ENCODE measurements at places on chromosomes 12 and 14. TPM values are rescaled to one million over a fixed set of nuclear protein-coding genes. Genes with fewer than 3 reads are reported as not detected.

The SYT10 gene
- total RNA-seq = not detected

DNA sequence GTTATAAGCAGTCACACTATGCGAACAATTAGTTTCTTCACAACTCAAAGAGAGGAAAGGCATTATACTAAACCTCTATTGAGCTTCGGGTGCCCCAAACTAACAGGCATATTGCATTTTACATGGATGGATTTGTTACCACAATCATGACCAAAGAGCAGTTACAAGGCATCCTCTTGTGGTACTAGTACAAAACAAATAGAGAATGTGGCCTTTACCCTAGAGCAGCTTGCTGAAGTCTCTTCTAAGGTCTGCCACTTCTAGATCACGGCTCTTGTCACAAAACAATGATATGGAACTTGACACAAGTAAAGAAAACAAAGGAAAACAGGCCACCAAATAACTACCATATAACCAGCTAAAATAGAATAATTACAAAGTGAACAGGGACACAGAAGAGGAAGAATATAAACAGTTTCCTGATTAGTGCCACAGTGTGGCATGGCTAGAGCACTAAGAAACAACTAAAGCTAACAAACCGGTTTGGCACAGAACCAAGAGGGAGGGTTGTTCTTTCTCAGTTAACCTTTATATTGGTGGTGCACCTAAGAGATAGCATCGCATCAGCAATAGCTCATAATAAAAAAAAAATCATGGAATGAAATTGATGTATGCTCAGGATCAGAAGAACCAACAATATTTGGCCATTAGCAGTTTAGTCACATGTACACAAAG is 209.7 kb upstream of the ATP2B1 start:
- no peaks in the 10 kb centered on the region for H3K4me1 ChIP-seq
- no peaks in the 10 kb centered on the region for H3K36me3 ChIP-seq

The RNASE11 gene
- not detected for total RNA-seq

The ARID4A gene
- 11.4 TPM for total RNA-seq

DNA sequence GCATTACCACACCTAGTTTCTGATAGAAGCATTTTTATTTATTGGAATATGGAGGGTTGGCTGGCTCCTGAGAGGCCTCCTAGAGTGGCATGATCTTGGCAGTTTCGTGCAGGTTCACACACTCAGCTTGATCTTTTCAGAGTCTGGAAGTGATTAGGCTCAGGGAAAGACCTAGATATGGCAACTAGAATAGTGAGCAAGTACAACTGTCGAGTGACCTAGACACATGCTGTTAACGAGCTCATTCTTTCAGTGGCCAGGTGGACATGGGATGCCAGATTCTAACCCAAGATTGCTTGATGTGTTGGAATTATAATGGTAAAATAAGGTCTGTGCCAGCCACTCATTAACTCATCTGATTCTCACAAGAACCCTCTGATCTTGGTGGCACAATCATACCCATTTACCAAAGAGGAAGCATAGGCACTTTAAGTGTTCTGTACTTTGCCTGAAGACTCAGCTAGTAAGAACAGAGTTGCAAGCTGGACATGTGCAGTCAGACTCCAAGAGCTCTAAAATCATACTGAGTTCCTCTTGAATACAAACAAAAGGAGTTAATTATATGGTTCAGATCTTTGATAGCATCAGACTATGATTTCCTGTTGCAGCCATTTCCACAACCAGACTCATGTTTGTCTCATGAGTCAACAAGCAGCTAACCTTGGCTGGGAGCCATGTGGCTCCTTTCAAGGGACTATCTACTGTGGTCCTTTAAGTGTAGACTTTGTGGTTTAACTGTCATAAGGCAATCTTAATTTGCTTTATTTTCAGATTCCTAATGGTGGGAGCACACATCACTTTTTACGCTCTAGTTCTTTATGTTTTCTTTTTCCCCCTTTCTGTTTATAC is 144.2 kb downstream of the PLEKHA5 start:
- peak overlapping the region; percentile 35 for H3K27ac ChIP-seq
- H3K27me3 ChIP-seq = no peaks in the 10 kb centered on the region
- H3K4me1 ChIP-seq = peaks cover 11% of the 10 kb centered on the region
- no peak for DNase-seq
- H3K36me3 ChIP-seq = no peaks in the 10 kb centered on the region
- no peak overlapping the region for H3K4me3 ChIP-seq

The RD3L gene
- total RNA-seq = not detected

DNA sequence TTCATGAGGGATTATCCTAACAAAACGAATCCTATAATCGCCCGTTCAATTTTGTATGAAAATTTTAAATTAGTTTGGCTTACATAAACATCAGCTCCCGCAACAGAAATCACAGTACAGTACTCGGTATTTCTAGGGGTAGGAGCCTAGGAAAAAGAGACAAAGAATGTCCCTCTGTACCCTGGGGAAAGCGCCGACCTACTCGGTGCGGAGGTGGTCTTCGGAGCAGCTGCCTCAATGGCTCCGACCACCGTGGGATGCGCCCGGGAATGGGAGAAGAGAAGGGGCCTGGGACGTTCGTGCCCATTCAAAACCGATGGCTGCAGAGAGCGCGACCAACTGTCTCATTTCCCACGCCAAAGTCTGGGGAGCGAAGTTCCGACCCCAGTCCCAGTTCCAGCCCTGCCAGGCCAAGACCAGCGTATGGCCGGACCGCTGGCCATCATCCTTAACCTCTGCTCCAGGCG is 618 bp downstream of the GNPNAT1 start:
- H3K4me3 ChIP-seq = peak overlapping the region; percentile 70
- H3K27me3 ChIP-seq = no peaks in the 10 kb centered on the region
- H3K27ac ChIP-seq = peak overlapping the region; percentile 91
- peaks cover 6% of the 10 kb centered on the region for H3K36me3 ChIP-seq
- H3K4me1 ChIP-seq = peaks cover 5% of the 10 kb centered on the region

The KLRB1 gene
- not detected for total RNA-seq

The SMCO2 gene
- total RNA-seq = 0.36 TPM

The RBP5 gene
- not detected for total RNA-seq

The NGB gene
- not detected for total RNA-seq

The SRGAP1 gene
- 26.8 TPM for total RNA-seq

GRCh38 chr12:122137681-122138080 is 36.3 kb downstream of the IL31 start:
- no peak for DNase-seq
- no peaks in the 10 kb centered on the region for H3K4me1 ChIP-seq
- H3K36me3 ChIP-seq = peaks cover 6% of the 10 kb centered on the region

The HECTD4 gene
- total RNA-seq = 51.3 TPM

GRCh38 chr12:39672976-39673375 is 53.4 kb upstream of the ABCD2 start:
- no peaks in the 10 kb centered on the region for H3K4me1 ChIP-seq
- no peak overlapping the region for H3K27ac ChIP-seq
- H3K27me3 ChIP-seq = no peaks in the 10 kb centered on the region
- DNase-seq = no peak
- no peak overlapping the region for H3K4me3 ChIP-seq
- H3K36me3 ChIP-seq = no peaks in the 10 kb centered on the region

GRCh38 chr12:66217342-66217917 is 28.4 kb downstream of the IRAK3 start:
- H3K27me3 ChIP-seq = no peaks in the 10 kb centered on the region
- H3K4me1 ChIP-seq = no peaks in the 10 kb centered on the region
- H3K4me3 ChIP-seq = no peak overlapping the region

- peaks cover 30% of the 10 kb centered on the region for H3K4me1 ChIP-seq
- H3K27me3 ChIP-seq = no peaks in the 10 kb centered on the region
- no peak overlapping the region for H3K27ac ChIP-seq
Observed at GRCh38 chr12:47755655-47756562, 2.8 kb downstream of the RAPGEF3 start.

The PALS1 gene
- 52.6 TPM for total RNA-seq

DNA sequence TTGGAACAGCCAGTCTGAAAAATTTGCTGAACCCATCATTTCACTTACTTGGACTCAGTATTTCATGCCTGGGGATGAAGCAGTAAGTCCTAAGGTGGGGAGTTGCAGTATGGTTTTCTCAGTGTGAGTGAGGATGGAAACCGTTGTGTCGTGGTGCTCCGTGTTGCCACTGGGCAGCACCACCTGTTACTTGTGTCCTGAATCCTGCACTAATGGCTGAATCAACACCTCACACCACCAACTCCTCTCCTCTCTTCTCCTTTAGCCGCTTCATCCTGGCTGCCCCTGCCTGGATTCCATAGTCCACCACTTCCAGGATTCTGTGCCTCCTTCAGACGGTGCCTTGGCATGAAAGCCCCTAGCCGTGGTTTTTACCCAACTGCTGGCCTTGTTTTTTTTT is 3.0 kb upstream of the EP400 start:
- no peak overlapping the region for H3K4me3 ChIP-seq
- H3K27ac ChIP-seq = no peak overlapping the region
- DNase-seq = no peak
- no peaks in the 10 kb centered on the region for H3K4me1 ChIP-seq

GRCh38 chr14:59359431-59360124 is 105.6 kb downstream of the GPR135 start:
- H3K27me3 ChIP-seq = no peaks in the 10 kb centered on the region
- no peak overlapping the region for H3K4me3 ChIP-seq
- no peaks in the 10 kb centered on the region for H3K36me3 ChIP-seq
- H3K27ac ChIP-seq = no peak overlapping the region
- no peaks in the 10 kb centered on the region for H3K4me1 ChIP-seq
- no peak for DNase-seq

DNA sequence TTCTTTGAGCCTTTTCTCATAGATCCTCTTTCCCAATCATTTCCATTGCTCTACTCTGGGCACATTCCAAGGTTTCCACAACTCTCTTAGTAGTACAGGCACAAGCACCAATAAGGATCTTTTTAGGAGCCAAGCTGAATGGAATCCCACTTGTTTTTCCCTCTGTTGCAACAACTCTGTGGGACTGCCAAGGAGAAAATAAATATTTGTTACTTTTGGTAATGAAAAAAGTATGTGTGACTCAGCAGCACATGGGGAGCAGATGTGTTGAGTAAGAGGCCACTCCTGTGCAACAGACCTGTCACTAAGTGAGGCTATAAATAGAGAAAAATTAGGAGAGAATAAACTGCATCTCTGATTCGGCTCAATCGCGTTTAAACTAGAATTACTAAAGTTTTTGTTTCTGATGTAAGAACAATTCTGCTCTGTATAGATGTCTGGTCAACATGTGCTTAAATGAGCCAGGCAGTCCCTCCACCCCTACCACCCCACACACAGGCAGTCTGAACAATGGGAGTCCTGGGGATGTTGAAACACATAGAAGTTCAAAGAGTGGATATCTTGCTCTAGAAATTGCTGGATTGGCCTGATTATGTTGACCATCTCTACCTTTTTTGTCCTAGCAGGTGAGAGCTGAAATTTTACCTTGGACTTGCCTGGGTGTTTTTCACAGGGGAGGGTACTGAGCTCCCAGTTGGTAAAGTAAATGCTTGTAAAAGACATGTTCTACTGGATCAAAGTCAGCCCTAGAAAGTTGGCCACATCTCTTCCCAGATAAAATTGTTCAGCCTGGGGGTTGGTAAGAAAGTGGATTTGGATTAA is 244.3 kb upstream of the NOVA1 start:
- H3K4me3 ChIP-seq = no peak overlapping the region
- H3K27me3 ChIP-seq = no peaks in the 10 kb centered on the region
- H3K4me1 ChIP-seq = no peaks in the 10 kb centered on the region
- no peak overlapping the region for H3K27ac ChIP-seq
- DNase-seq = peak; percentile 88
